ENCODE measurements at places on chromosomes 6 and 20. TPM values are rescaled to one million over a fixed set of nuclear protein-coding genes. Genes with fewer than 3 reads are reported as not detected.

The CBFA2T2 gene
- 9.7 TPM for total RNA-seq

The COL9A3 gene
- total RNA-seq, result 2.7 TPM

- H3K4me1 ChIP-seq, result no peaks in the 10 kb centered on the region
- H3K4me3 ChIP-seq, result no peak overlapping the region
- no peaks in the 10 kb centered on the region for H3K27me3 ChIP-seq
- H3K27ac ChIP-seq, result no peak overlapping the region
- no peaks in the 10 kb centered on the region for H3K36me3 ChIP-seq
These were observed 393.6 kb downstream of the BTBD3 start for GRCh38 chr20:12311094-12311865.

DNA sequence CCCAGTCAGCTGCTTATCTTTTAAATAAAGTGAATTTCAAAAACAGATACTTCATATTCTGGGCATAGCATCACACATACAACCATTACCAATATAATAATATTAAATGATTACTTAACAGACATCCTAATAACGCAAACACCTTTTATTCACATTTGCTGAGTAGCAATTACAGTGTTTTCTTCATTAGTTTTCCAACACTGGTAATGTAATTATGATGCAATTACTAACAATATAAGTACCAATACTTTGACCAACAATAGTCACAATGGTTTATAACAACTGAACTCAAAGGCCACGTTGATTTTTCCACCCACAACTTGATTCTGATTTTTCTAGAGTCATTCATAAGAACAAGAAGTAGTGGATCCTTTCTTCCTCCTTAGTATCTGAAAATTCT is 104.1 kb downstream of the MYB start:
- H3K36me3 ChIP-seq, result no peaks in the 10 kb centered on the region
- H3K27me3 ChIP-seq, result no peaks in the 10 kb centered on the region
- DNase-seq, result no peak
- no peak overlapping the region for H3K27ac ChIP-seq

DNA sequence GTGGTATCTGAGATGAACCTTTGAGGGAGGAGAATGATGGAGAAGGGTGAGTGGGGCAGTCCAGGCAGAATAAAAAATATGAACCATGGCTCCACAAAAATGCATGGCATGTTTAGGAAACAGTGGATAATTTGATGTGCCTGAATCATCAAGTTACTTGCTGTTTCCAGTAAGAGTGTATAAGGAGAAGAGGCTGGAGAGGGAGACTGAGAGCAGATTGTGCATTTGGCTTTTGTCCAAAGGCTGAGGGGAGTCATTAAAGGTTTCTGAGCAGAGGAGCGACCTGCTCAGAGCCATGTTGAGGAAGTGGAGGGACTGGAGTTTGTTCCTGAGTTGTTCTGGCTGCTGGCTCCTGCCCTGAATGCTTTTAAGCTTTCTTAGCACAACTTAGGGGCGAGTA is 6.1 kb downstream of the MMP24 start:
- H3K4me1 ChIP-seq, result no peaks in the 10 kb centered on the region
- H3K36me3 ChIP-seq, result peaks cover 3% of the 10 kb centered on the region

GRCh38 chr20:59512651-59513050 is 91.7 kb upstream of the PHACTR3 start:
- H3K4me3 ChIP-seq, result no peak overlapping the region
- no peaks in the 10 kb centered on the region for H3K4me1 ChIP-seq
- DNase-seq, result no peak
- H3K36me3 ChIP-seq, result no peaks in the 10 kb centered on the region
- H3K27me3 ChIP-seq, result peaks cover 32% of the 10 kb centered on the region

DNA sequence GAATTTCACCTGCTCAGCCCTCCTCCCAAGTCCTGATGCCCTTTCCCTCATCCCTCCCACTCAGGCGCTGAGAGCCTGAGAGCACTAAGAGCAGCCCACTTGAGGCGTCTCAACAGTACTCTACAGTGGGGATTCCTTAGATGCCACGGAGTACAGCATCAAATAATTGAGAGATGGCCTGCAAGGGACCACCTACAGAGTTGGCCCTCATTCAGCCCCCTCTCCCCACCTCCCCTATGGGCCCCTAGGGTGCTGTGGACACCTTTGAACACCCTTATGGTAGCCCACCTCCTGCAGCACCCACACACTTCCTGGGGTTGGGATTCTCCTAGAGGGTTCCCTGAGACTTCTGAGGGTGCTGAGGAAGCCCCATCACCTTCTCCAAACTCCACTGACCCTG is 37.1 kb upstream of the SIRPG start:
- DNase-seq, result no peak
- H3K27me3 ChIP-seq, result peaks cover 5% of the 10 kb centered on the region
- H3K27ac ChIP-seq, result no peak overlapping the region
- no peak overlapping the region for H3K4me3 ChIP-seq
- H3K36me3 ChIP-seq, result no peaks in the 10 kb centered on the region

DNA sequence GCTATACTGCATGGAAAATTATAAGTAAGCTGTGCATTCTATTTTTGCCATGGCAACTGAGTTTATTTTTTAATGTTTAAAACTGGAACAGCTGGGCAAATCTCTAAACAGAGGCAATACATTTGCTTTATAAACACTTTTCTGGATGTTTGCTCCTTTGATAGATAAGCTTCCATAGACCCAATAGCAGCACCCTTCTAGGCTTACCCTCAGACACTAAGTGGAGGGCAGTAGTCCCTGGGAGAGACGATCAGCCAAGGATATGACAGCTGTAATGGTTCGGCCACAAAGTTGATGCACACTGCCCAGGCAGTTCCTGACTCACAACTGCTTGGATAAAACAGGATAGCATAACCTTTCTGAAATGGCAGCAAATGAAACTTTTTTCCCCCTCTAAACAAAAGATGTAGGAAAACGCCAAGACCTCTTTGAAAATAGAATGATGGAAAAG is 8.5 kb upstream of the MRPS10 start:
- H3K4me1 ChIP-seq, result no peaks in the 10 kb centered on the region
- no peak overlapping the region for H3K27ac ChIP-seq
- no peak overlapping the region for H3K4me3 ChIP-seq
- H3K36me3 ChIP-seq, result no peaks in the 10 kb centered on the region

Measured in heart left ventricle (tissue), 16 donors.